ENCODE measurements at places on chromosomes 13 and 19. TPM values are rescaled to one million over a fixed set of nuclear protein-coding genes. Genes with fewer than 3 reads are reported as not detected.

The CGB3 gene
- 6.1 TPM for total RNA-seq

The IL17D gene
- total RNA-seq = 1.5 TPM

- peaks cover 8% of the 10 kb centered on the region for H3K36me3 ChIP-seq
- peaks cover 8% of the 10 kb centered on the region for H3K4me1 ChIP-seq
- H3K27me3 ChIP-seq = no peaks in the 10 kb centered on the region
- H3K27ac ChIP-seq = no peak overlapping the region
Observed at GRCh38 chr19:18749362-18750231, 41.5 kb downstream of the COMP start.

GRCh38 chr19:1132552-1133383 is 29.0 kb downstream of the GPX4 start:
- no peak for DNase-seq
- H3K4me3 ChIP-seq = no peak overlapping the region
- no peaks in the 10 kb centered on the region for H3K36me3 ChIP-seq
- no peak overlapping the region for H3K27ac ChIP-seq

DNA sequence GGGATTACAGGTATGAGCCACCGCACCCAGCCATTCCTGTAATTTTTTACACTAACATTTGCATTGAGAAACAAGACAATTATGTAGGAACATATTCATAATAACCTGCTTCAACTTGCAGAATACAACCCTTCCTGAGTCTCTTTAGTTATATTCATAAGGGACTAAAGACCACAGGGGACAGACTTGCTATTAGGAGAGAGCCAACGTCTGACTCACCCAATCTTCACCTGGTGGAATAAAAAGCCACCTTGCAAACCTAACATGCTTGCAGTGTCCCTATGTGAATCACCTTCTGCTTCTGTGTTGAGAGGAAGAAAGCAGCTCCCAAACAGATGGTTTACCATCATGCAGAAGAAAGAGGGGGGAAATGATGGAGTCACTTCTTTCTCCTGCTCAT is 456.1 kb downstream of the PCDH9 start:
- DNase-seq = no peak
- no peaks in the 10 kb centered on the region for H3K27me3 ChIP-seq
- H3K4me3 ChIP-seq = no peak overlapping the region
- no peaks in the 10 kb centered on the region for H3K36me3 ChIP-seq
- H3K4me1 ChIP-seq = no peaks in the 10 kb centered on the region

- H3K4me3 ChIP-seq = peak overlapping the region; percentile 75
- DNase-seq = no peak
Observed at GRCh38 chr19:13623716-13624710, 117.7 kb upstream of the CACNA1A start.
